ENCODE measurements at places on chromosomes 1 and 21.

DNA sequence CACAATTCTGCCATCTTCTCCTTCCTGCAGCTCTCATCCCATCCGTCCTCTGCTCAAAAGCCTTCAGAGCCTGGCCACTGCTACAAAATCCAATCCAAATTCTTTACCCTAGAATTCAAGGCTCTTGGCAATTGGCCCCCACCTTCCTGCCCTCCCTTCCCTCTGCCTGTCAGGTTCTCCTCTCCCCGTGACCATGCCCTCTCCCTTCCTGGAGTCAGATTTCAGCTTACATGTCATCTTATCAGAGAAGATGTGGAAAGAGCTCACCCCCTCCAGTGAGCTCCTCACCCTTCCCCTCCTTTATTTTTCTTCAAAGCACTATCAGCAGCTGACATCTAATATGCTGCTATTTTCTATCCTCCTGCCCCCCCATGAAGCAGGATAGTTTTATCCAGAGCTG lies 86.9 kb downstream of the GRIK3 start:
- DNase-seq, result no peak

DNA sequence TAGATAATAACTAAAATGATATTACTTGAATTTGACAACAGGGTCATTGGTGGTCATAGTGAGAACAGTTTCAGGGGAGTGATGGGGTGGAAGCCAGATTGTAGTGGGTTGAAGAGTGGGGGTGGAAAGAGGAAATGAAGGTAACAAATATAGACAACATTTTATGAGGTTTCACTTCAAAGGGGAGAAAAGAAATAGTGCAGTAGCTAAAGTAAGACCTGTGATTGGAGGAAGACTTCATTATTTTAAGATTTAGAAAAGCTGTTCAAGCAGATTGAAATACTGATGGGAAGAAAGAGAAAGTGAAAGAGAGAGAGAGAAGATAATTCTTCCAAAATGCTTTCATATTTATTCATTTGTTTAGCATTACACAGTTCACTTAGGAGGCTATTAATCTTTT lies 52.0 kb upstream of the KCNA3 start:
- no peak for DNase-seq

GRCh38 chr1:18452550-18452949 lies 28.2 kb upstream of the KLHDC7A start:
- peak; percentile 26 for DNase-seq

DNA sequence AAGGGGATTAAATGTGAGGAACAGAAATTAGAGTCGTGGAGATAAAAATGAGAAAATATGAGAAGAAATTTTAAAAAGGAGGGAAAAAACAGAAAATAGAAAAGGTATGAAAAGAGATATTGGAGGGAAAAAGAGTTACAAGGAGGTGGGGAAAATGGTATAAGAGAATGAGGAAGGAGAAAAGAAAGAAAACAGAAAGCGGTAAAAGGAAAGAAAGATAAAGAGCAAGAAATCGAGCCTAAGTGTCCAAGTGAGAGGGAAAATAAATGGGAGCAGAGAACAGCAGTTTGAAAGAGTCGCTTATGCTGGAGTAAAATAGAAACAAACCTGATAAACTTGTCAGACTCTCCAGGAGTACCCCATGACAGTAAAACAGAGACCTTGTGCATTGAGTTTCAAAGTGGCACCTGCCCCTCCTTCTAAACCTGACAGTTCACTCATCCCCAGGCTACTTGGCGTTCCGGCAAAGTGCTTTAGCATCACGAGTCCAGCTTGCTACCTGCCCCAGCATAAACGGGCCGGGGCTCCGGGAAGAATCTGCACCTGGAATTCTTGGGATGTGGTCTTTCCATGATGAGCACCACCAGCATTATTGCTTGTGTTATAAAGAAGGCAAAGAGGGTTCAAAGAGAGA lies 585 bp downstream of the NEGR1 start:
- peak; percentile 49 for DNase-seq

GRCh38 chr1:234208351-234208750 lies 164.9 kb upstream of the COA6 start:
- no peak for DNase-seq

- DNase-seq, result peak; percentile 58
Observed at GRCh38 chr1:232486454-232487207, 143.3 kb downstream of the SIPA1L2 start.

DNA sequence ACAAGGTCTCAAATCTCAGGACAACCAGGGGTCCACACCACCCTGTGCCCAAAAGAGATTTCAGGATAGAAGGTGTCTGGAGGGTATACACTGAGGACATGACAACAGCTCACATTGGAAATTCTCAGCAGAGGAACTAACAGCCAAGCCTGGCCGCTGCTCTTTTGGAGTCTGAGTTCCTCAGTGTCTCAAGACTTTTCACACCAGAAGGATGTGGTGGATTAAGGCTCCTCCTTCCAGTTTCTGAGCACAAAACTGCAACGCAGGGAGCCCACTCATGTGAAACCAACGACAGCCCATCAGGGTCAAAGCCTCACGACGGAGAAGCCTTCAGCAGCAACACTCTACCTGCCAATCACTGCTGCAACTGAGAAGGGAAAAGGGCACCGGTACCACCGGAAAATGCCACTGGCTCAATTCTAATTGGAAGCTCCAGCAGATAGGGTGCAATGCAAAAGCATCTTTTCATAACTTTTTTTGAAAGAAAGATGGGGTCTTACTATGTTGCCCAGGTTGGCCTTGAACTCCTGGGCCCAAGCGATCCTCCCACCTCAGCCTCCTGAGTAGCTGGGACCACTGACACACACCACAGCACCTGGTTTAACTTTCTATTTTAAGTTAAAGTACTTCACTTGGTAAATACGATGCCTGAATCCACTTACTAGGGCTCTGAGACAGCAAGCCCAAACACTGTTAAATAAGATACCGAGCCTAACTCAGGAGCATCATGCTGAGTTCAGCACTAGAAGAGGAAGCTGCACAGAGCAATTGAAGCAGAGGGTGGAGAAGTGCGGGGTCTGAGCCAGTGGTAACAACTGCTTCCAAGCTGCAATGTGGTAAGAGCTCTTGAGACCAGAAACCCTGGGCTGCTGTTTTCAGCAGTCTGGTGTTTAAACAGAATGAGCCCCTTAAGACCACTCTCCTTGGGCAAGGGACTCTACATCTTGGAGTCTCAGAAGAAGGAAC lies 7.8 kb downstream of the CAPZB start:
- no peak for DNase-seq

- peak; percentile 49 for DNase-seq
Observed at GRCh38 chr1:201937624-201938213, 8.6 kb downstream of the LMOD1 start.

DNA sequence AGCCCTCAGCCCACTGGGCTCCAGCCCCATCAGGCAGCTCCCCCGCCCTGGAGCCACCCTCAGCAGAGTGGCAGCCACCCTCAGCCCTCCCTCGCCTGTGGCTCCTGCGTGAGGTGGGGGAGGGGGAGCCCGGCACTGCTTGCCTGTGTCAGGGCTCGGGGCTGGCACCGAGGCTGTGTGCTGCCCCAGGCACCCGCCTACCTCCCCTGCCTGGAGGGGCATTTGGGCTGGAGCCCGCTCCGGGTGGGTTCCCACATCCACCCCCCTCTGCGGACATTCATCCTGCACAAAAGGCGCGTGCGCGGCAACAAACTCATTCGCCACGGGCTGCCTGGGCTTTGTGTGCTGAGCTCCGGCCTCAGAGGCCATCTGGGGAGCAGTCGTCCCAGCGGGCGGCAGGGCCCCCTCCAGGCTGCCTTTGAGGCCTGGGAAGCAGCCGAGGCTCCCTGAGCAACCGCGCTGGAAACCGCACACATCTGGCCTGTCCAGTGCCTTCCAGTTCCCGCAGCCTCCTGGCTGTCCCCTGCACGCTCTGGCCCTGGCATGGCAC lies 12.6 kb upstream of the TNFRSF14 start:
- DNase-seq, result no peak

- peak; percentile 80 for DNase-seq
Observed at GRCh38 chr1:107142140-107142542, 1.3 kb downstream of the NTNG1 start.

GRCh38 chr1:48785869-48786268 lies 9.2 kb upstream of the BEND5 start:
- DNase-seq, result no peak

- DNase-seq, result peak; percentile 10
Observed at GRCh38 chr1:203643213-203644045, 16.8 kb downstream of the ATP2B4 start.

GRCh38 chr1:171805395-171806115 lies 24.1 kb downstream of the METTL13 start:
- peak; percentile 18 for DNase-seq

- no peak for DNase-seq
Observed at GRCh38 chr1:209641832-209642172, 10.4 kb downstream of the LAMB3 start.

DNA sequence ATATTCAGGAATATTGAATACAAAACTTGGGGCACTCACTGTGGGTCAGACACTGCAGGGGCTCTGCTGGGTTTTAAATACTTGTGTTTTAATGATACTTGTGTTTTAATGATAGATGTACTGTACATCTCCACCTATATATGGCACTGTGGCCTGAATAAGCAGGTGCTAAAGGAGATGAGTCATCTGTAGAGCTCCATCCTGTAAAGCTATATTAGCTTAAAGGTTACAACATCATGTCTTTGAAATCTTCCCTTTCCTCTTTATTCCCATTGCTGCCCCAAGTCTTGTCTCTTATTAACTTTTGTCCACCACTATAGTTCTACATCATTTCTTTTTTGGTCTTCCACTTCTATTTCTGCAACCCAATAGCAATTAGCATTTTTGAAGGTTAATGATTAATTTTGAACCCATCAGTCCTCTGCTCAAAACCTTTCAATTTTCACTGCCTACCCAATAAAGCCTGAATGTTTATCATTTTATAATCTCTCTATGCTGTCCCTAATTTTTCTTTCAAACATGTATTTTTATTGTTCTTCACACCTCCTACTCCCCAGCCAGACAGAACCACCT lies 113.3 kb upstream of the PTGFR start:
- DNase-seq, result peak; percentile 39

- no peak for DNase-seq
Observed at GRCh38 chr1:91651243-91651642, 150.6 kb downstream of the CDC7 start.

- DNase-seq, result no peak
Observed at GRCh38 chr21:44477712-44478111, 22.4 kb downstream of the LRRC3 start.

GRCh38 chr1:34753163-34753562 lies 1.7 kb upstream of the GJB5 start:
- peak; percentile 52 for DNase-seq

DNA sequence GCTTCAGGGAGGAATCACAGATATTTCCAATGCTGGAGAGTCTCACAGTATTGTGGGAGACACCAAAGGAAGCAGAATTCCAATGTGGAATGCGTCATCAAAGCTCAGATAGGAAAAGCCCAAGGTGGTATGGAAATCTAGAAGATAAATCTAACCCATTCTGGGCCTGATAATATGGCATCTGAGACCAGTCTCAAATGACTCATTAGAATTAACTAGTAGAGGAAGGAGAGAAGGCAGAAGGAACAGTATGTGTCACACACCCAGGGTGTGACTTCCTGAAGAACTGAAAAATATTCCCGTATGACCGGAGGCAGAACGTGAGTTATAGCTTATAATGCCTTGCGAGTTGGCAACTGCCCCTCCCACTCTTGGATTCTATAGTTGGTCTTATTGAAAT lies 499.2 kb downstream of the PLPP3 start:
- DNase-seq, result no peak

DNA sequence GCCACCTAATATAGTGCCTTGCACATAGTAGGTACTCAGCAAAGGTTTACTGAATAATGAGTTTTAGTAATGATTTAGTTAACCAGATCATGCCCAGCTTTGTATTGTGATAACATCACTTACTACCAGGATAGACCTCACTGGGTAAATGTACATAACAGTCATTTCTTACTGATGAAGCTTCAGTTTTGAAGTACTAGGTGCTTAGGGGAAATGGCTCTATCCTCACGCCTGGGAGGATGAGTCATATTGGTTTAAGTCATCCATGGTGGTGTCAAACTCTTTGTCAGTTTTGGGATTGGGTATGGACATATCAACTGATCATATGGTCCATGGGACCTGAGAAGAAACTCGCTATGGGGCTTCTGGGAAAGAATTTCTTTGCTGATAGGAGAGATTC lies 90.6 kb upstream of the USP24 start:
- peak; percentile 67 for DNase-seq

GRCh38 chr1:109181085-109181806 lies 32.5 kb upstream of the SARS1 start:
- DNase-seq, result peak; percentile 75

GRCh38 chr1:71785450-71785849 lies 496.9 kb downstream of the NEGR1 start:
- DNase-seq, result peak; percentile 11

DNA sequence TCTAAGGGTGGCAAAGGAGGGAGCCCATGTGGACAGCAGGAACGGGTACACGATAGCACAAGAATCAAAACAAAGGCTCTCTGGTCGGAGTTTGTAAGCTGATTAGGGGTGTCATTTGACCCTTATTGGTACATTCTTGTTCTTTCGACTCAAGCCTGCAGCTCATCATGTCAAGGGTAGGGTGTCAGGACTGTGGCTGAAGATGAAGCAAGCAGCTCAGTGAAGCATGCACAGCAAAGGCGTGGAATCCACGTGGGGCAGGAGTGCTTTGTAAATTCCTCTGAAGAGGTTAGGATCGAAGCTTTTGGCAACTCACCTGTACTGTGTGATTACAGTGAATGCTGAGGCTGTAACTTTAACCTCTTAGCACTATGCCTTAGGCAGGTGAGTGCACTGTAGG lies 4.7 kb upstream of the ABCB10 start:
- DNase-seq, result peak; percentile 61

DNA sequence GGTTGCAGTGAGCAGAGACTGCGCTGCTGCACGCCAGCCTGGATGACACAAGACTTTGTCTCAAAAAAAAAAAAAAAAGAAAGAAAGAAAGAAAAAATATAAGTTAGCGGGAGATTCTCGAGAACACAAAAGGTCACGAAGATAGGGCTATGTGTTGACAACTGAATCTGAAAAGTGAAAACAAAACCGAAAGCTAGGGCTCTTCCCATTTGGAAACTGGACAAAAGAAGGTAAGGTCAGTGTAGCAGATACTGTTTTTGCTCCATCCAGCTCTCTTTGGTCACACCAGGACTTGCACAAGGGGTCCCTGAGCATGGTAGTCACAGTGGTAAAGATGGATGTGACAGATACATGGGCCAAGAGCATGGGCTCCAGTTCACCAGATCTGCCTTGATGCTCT lies 60.4 kb upstream of the MAP10 start:
- DNase-seq, result no peak

DNA sequence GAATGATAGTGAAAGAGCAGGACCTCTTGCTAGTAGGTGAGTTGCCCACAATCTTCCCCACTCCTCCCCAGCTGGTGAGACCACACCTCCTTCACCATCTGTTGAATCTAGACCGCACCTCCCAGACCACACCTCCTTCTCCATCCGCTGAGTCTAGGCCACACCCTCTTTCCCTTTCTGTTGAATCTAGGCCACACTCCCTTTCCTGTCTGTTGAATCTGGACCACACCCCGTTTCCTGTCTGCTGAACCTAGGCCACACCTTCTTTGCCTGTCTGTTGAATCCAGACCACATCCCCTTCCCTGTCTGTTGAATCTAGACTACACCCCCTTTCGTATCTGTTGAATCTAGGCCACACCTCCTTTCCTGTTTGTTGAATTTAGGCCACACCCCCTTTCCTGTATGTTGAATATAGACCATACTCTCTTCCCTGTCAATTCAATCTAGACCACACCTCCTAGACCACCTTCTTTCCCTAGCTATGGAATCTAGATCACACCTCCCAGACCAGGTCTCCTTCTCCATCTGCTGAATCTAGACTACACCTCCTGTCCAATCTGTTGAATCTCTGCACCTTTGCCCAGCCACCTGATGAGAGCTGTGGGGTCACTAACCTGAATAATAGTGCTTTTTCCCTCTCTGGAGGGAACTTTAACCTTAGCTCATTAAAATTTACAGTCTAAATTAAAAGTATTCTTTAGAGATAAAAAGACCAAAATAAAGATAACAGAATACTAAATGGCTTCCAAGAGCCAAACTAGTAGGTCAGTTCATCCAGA lies 116.3 kb downstream of the DAB1 start:
- DNase-seq, result no peak

Measured in kidney tubule cell (primary cell).